ENCODE measurements at places on chromosomes 16 and 17.
A peak's percentile ranks its signal among the peaks of the same experiment; 100 is the strongest.

- no peak for DNase-seq
Observed at GRCh38 chr16:87856791-87857228, 12.5 kb downstream of the SLC7A5 start.

DNA sequence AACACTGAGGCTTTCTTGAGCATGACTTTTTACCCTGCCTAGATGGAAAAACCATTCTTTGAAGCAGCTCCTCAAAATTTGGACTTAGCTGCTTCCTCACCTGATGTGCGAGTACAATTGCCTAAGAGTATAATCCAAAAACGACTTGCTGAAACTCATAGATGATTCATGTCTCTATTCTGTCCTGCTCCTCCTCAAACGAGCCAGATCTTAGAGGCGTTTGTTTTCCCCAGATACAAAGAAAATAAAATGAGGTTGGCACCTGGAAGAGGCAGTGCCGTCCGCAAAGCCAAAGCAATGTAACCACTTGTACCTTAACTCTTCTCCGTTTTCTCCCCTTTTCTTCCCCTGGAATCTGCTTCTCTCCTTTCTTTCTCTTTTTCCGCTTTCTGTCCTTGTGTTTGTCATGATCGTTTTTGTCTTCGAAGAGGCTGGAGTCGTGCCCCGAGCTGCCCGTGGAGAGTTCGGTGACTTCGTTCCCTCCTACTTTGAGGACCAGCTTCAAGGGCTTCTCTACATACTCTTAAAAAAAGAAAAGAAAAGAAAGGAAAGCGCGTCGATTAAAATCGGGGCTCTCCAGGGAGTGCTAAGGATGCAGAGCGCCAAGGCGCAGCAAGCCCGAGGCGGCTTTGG, 895 bp downstream of the BRD7 start:
- no peak for DNase-seq

- DNase-seq, result no peak
Observed at GRCh38 chr16:917591-918061, 53.2 kb downstream of the LMF1 start.

DNA sequence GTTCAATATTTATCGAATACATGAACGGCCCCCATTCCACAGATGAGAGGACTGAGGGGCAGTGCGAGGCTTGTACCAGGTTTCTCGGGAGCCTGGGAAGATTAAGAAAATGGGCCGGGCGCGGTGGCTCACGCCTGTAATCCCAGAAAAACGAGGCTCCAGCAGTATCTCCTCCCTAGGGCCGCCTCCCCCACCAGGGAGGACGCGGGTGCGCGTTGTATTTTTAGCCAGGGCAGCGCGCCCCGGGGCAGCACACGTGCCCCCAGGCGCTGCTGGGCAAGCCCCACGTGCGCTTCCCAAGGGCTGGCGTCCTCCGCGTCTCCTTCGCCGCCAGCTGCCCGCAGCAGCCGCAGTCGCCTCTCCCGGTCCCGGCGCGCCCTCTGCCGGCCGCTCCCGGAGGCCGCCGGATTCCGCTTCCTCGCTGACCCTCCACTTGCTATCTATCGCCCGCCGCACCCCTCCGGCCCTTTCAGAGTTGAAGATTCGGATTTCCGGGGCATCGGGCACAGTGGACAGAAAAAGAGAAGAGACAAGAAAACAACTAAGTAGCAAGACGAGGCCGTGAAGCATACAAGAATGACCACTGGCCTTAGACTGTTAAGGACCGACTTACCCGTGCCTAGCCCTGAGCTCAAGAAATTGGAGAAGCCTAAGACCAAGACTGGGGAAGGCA, 1.9 kb upstream of the YBX2 start:
- DNase-seq, result peak; percentile 70

- DNase-seq, result peak; percentile 2
Observed at GRCh38 chr16:6160303-6160702, 1062.7 kb upstream of the EEF2KMT start.

DNA sequence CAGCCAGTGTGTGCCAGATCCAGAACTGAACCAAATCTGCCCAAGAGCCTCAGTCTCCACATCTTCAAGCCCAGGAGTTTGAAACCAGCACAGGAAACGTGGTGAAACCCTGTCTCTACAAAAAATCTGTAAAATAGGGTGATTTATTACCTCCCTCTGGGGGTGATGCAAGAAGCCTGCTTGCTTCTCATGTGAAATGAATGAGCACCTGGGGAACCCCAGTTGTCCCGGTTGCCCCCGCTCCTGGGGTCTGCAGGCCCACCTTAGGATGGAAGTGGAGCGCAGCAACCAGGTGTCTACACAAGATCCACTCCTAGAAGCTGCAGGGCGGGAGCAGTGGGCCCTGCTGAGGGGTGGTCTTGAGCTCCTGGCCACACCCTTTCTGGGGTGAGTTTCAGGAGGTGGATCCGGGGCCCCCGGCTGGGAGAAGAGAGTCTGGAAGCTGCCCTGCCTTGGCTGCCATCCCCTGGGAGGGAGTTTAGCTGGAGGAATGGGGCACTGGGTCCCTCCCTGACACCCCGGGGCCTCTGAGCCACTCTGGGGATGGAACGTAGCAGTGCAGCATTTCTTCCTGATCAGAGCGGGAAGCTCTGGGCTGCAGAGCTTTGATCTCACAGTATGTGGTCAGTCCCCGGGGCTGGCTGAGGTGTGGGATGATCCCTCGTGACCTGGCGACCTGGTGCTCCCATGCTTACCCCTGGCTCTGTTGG, 117.8 kb downstream of the RAB11FIP4 start:
- no peak for DNase-seq

GRCh38 chr16:86072328-86073102, 173.6 kb downstream of the IRF8 start:
- peak; percentile 55 for DNase-seq

- DNase-seq, result no peak
Observed at GRCh38 chr16:87924041-87924810, 12.1 kb downstream of the CA5A start.

GRCh38 chr17:37392024-37392590, 14.5 kb downstream of the ACACA start:
- DNase-seq, result peak; percentile 82

GRCh38 chr16:85676466-85676865, 12.3 kb downstream of the GINS2 start:
- no peak for DNase-seq

DNA sequence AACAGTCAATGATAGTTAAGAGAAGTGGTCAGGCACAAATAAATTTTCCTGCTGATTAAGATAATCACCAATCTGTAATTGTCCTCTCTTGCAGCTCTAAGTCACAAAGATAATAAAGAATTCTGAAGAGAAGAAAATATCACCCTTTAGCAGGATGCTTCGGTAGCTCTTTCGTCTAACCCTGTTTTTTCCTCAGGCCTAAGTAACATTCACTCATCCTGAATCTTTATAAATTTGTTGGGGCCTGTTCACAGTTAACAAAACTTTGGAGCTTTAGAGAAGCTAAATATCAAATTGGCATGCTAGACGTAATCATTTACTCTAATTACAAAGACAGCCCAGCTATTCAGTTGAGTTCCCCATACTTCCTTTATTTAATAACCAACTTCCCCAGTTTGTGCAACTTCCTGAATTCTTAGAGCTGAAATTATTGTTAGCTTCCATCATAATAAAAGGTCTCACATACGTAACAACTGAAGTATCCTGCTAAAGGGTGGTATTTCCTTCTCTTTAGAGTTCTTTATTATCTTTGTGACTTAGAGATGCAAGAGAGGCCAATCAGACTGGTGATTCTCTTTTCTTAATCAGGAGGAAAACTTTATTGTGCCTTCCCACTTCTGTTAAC, 118.6 kb downstream of the TANGO6 start:
- no peak for DNase-seq

- peak; percentile 65 for DNase-seq
Observed at GRCh38 chr17:48510761-48511604, 19.8 kb downstream of the HOXB1 start.

- no peak for DNase-seq
Observed at GRCh38 chr16:67471758-67472384, 9.1 kb downstream of the ATP6V0D1 start.

GRCh38 chr16:69340095-69340644, 598 bp downstream of the NIP7 start:
- DNase-seq, result no peak

DNA sequence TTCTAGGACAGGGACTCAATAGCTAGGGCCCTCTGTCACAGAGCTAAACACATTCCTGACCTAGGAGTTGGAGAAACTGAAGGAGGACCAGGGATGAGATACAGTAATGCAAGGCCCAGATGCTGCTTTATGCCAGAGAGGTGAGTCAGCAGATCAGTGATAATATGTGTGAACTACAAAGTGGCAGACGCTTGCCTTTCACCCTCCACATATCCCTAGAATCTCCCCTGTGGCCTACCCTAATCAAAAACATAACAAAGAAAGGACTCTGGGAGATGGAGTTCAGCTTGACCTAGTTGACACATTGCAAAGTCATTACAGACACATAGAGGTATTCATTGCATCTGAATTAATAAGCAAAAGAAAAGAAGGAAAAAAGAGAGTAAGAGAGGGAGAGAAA, 417.6 kb upstream of the DYNLRB2 start:
- peak; percentile 79 for DNase-seq

GRCh38 chr17:82065193-82065637, 389 bp downstream of the DUS1L start:
- DNase-seq, result peak; percentile 19

- DNase-seq, result no peak
Observed at GRCh38 chr17:34235389-34236028, 19.6 kb upstream of the CCL2 start.

DNA sequence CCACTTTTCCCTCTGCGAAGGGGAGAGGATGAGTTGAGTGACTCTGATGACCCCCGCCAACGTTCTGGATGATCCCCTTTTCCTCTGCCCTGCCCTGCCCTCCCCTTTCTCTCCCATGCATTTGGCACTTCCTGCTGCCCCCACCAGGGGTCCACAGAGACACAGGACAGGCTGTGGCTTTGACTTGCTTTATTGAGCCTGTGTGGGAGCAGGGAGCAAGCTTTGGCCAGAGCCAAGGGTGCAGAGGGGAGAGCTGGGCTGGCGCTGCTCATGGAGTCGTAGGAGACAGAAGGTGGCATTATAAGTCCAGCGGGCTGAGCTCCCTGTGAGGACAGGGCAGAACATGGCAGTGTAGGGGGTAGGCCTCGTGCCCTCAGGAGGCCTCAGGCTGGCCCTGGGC, 1.6 kb downstream of the PPY start:
- DNase-seq, result peak; percentile 43

GRCh38 chr16:75080205-75081029, 36.2 kb downstream of the LDHD start:
- DNase-seq, result peak; percentile 81

- peak; percentile 30 for DNase-seq
Observed at GRCh38 chr16:86214326-86215232, 295.7 kb upstream of the FOXF1 start.

- peak; percentile 62 for DNase-seq
Observed at GRCh38 chr16:49755313-49755620, 100.6 kb downstream of the ZNF423 start.

DNA sequence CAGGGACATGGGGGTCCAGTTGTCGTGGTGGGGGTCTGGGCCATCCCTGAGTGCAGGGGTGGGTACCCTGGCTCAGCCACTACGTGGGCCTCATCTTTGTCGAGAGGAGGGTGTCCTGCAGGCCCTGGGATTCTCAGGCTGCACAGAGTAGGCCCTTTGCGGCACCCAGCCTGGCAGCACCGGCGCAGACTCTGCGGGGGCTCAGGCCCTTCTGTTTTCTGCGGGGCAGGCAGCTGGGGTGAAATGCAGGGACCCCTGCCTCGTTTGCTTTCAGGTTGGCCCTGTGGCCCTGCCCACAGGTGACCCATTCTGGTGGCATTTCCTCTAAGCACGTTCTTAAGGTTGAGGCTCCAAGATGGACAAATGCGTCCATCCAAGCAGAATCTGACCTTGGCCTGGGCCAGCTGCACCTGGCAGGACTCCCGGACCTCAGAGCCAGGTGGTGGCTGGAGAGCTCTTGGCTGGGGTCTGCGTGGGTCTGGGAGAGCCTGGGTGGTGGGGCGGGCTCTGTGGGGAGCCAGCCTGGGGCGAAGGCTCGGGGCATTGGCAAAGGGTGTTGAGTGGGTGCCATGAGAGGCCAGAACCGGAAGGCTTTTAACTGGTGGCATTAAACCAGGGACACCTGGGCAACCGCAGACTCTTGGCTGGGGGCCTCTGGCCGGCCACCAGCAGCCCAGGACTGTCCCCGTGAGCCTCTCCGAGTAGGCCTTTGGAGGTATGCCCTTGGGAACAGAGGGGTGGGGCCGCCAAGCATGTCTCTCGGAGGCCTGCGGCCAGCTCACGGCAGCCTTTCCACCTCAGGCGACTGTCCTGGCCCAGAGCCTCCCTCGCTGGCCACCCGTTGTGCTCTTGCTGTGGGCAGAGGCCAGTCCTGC, 16.9 kb downstream of the PRSS27 start:
- DNase-seq, result no peak

DNA sequence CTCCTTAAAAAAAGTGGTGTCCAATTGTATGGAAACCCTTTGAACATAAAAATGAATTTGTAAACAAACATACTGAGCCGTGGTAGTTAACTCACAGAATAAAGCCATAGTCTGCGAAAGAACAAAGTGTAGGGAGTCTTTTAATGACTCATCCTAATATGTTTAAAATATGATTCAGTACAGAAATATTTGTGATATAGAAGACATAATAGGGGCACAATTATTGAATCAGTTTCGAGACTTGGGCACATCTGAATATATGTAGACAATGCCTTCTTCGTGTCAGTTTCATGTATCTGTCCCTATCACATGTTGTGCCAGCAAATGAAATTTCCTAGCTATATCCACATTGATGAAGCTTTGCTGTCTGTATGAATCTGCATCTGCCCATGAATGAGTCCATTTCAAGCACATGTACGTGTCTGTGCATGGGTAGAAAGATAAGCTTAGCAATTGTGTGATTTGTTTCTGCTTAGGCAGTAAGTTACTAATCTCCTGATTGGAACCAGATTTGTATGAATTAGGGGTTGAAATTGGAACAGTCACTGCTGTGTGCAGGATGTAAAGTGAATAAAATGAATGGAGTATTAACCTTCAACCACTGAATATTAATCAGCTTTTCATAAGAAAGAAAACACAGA, 112.5 kb upstream of the SOX9 start:
- peak; percentile 59 for DNase-seq

- DNase-seq, result peak; percentile 41
Observed at GRCh38 chr17:7987112-7987893, 15.1 kb upstream of the GUCY2D start.

- no peak for DNase-seq
Observed at GRCh38 chr17:7626307-7626706, 1.3 kb downstream of the SAT2 start.

- no peak for DNase-seq
Observed at GRCh38 chr16:72284042-72284789, 112.3 kb upstream of the PMFBP1 start.
